ENCODE measurements at places on chromosomes 1 and 21. TPM values are rescaled to one million over a fixed set of nuclear protein-coding genes. Genes with fewer than 3 reads are reported as not detected.

DNA sequence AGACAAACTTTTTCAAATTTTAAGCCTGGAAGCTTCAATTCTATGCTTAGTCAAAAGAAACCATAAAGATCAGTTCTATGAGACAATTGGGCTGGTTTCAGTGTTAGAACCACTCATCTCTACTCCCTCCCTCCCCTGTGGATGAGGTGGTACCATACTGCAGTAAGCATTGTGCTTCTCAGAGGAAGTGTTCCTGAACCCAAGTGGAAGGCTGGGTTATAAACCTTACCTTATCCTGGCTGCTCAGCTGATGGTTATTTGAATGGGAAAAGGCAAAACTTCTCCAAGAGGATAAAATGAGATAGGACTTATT is 34.1 kb upstream of the RGL1 start:
- DNase-seq = no peak
- H3K27me3 ChIP-seq = no peaks in the 10 kb centered on the region
- no peaks in the 10 kb centered on the region for H3K36me3 ChIP-seq
- no peaks in the 10 kb centered on the region for H3K4me1 ChIP-seq
- H3K27ac ChIP-seq = peak overlapping the region; percentile 80
- no peak overlapping the region for H3K4me3 ChIP-seq

Gene SPRR3
- 1.0 TPM for total RNA-seq

DNA sequence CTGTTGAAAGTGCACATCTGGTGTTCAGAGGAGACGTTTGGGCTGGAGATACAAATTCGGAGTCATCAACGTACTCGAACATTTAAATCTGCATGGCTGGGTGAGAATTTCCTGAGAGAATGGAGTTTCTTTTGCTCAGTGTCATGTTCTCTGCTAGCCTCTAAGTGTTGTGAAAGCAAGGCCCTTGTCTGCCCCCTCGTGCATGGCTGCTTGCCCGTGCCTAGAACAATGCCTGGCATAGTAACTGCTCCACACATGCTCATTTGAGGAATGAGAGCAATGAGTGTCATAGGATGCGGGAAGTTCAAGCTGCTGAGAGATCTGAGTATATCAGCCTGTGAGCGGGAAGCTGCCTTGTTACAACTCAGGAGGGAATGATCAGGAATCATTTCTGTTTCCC is 171.1 kb upstream of the CSF3R start:
- no peak for DNase-seq
- no peak overlapping the region for H3K27ac ChIP-seq
- H3K4me1 ChIP-seq = no peaks in the 10 kb centered on the region
- no peak overlapping the region for H3K4me3 ChIP-seq
- H3K36me3 ChIP-seq = no peaks in the 10 kb centered on the region
- no peaks in the 10 kb centered on the region for H3K27me3 ChIP-seq

Gene SLC2A5
- 0.70 TPM for total RNA-seq

GRCh38 chr1:52404975-52405338 is 555 bp downstream of the PRPF38A start:
- no peak for DNase-seq
- peaks cover 17% of the 10 kb centered on the region for H3K4me1 ChIP-seq

Gene MRPS15
- total RNA-seq = 77.0 TPM

Gene GIPC2
- 4.3 TPM for total RNA-seq

Gene IFNLR1
- total RNA-seq = 6.1 TPM

GRCh38 chr1:155247667-155248553 is 7.4 kb downstream of the ENTREP3 start:
- no peaks in the 10 kb centered on the region for H3K27me3 ChIP-seq
- peaks cover 6% of the 10 kb centered on the region for H3K4me1 ChIP-seq
- no peak overlapping the region for H3K4me3 ChIP-seq

DNA sequence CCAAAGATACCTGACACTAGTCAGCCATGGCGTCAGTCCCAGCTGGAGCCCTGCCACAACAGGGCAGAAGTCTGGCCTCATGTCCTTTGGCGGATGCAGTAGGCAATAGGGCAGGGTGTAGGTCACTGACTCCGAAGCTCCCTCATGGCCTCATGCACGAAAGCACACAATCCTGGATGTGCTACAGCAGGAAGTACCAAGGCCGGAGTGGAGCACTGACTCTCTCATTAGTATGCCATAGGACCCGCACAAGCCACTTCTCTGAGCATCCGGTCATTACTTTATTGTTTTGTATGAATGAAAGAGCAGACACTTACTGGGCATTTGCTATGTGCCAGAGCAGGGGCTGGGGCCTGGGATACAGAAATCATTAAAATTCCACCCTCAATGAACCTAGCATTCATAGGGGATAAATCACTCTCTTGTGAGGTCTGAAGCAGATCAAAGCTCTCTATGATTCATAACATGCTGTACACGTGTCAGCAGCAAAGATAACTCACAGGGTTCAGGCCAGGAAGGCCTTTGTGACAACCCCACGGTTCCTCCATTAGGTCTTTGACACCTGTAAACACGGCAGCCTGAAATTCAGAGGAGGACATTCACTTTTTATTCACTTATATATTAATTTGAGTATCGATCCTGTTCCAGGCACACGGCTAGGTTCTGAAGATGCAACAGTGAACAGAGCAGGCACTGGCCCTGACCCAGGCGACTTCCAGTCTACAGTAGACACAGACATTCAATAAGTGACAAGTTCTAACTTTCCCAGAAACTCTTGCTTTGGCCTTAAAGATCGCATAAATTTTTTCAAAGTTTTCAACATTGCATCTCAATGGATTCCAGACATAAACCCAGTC is 357.9 kb upstream of the USP24 start:
- DNase-seq = no peak
- no peak overlapping the region for H3K4me3 ChIP-seq
- H3K27me3 ChIP-seq = no peaks in the 10 kb centered on the region
- H3K27ac ChIP-seq = no peak overlapping the region
- no peaks in the 10 kb centered on the region for H3K4me1 ChIP-seq
- H3K36me3 ChIP-seq = no peaks in the 10 kb centered on the region

Gene MAP3K21
- total RNA-seq = 10.4 TPM

- DNase-seq = no peak
- no peaks in the 10 kb centered on the region for H3K36me3 ChIP-seq
- no peak overlapping the region for H3K27ac ChIP-seq
These were observed 43.1 kb downstream of the MROH9 start for GRCh38 chr1:170978371-170978910.

DNA sequence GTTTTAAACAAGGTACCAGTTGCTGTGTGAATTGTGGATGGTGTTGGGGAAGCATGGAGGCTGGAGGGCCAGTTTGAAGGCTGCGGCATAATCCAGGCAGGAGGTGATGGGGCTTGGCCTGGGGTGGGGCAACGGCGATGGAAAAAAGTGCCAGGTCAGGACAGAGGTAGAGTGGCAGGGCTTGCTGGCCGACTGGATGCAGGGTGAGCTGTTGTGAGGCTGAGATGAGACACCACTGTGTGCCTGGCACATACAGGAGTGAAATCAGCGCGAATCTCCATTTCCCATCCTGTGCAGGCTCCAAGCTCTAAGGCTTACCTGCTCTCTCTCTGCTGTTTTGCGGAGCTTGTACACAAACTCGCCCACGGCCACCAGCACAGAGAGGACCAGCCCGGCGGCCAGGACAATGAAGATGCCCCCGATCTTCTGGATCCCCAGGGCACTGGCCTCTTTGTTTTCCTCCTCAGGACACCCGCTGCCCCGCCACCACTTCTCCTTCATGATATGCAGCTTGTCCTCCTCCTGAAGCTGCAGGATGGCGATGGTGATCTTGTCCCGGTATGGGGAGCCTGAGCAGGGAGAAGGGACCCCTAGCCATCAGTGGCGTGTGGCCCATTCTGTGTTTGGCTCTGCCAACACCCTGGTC is 229.5 kb downstream of the GRIK3 start:
- H3K36me3 ChIP-seq = no peaks in the 10 kb centered on the region
- no peaks in the 10 kb centered on the region for H3K27me3 ChIP-seq
- no peak for DNase-seq
- H3K4me3 ChIP-seq = no peak overlapping the region

- H3K27me3 ChIP-seq = no peaks in the 10 kb centered on the region
- no peaks in the 10 kb centered on the region for H3K36me3 ChIP-seq
- no peak overlapping the region for H3K4me3 ChIP-seq
- no peak overlapping the region for H3K27ac ChIP-seq
- DNase-seq = no peak
- no peaks in the 10 kb centered on the region for H3K4me1 ChIP-seq
These were observed 502.3 kb downstream of the NUF2 start for GRCh38 chr1:163824006-163824405.

DNA sequence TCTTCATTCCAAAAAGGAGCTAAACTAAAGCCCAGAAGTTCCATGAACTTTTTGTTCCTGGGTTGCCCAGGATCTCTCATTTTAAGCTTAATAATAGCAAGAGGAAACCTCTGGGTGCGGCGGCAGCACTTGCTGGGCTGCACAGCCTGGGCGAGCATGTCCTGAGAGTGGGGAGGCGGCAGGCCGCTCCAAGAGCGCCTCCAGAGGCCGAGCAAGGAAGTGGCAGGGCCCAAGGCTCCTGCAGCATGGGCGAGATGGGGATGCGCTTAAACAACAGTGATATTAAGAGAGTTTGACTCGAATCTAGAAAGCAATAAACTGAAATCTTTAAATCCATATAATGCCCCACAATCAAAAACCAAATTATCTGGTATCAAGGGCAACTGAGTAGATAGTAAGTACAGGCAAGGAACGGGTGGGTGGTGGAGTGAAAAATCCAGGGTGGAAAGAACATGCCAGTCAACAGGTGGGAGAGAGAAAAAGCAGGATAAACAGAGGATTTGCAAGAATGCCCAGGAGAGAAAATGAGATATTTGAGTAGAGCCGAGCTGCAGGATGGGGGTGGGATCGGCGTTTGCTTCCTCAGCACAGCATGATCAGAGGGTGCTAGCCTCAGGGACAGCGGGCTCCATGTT is 14.1 kb upstream of the TNR start:
- H3K4me1 ChIP-seq = no peaks in the 10 kb centered on the region
- H3K4me3 ChIP-seq = no peak overlapping the region
- no peak overlapping the region for H3K27ac ChIP-seq

Gene CTSK
- total RNA-seq = 3.2 TPM

Gene CELA3B
- total RNA-seq = not detected

GRCh38 chr1:26910343-26911160 is 3.2 kb downstream of the NR0B2 start:
- DNase-seq = no peak
- peak overlapping the region; percentile 22 for H3K27ac ChIP-seq
- no peaks in the 10 kb centered on the region for H3K27me3 ChIP-seq
- H3K36me3 ChIP-seq = no peaks in the 10 kb centered on the region

Gene DNASE2B
- total RNA-seq = not detected

GRCh38 chr21:28106370-28106890 is 886.2 kb downstream of the LTN1 start:
- H3K36me3 ChIP-seq = no peaks in the 10 kb centered on the region
- H3K4me3 ChIP-seq = no peak overlapping the region
- no peak overlapping the region for H3K27ac ChIP-seq
- H3K4me1 ChIP-seq = peaks cover 12% of the 10 kb centered on the region

- DNase-seq = no peak
- no peak overlapping the region for H3K4me3 ChIP-seq
- 0 out of 2 replicates have a peak, but pooled peaks cover 6% of the 10 kb centered on the region for H3K4me1 ChIP-seq
- no peaks in the 10 kb centered on the region for H3K36me3 ChIP-seq
These were observed 853.5 kb upstream of the ADAMTS5 start for GRCh38 chr21:27820342-27820741.

Gene TSEN15
- total RNA-seq = 71.4 TPM

DNA sequence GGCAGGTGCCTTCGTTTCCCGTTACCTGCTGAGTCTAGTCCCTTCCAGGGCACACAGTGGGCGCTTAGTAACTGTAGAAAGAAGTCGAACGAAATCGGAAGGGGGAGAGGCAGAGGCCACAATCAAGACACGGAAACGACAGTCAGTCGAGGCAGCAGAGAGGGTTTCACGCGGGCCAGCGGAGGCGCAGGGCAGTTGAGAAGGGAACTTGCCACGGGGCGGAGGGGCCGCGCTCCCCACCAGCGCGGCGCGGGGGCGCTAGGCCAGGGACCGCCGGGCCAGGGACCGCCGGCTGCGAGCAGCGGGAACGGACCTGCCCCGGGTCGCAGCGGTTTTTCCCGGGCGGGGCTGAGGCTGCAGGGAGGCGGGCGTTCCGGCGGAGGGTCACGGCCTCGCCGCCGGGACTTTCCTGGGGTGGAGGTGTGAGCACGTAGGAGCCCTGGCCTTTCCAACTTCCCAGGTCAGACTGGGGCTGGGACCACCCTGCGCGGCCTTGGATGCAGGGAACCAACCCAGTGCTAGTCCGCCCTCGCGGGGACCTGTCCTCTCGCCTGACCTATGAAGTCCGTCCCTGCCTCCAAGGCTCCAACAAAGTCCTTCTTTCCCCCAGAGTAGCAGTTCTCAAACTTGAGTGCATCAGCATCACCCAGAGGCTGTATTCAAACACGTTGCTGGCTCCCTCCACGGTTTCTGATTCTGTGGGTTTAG is 150.1 kb upstream of the FGGY start:
- H3K4me1 ChIP-seq = peaks cover 20% of the 10 kb centered on the region
- H3K27me3 ChIP-seq = no peaks in the 10 kb centered on the region
- H3K4me3 ChIP-seq = peak overlapping the region; percentile 7
- no peaks in the 10 kb centered on the region for H3K36me3 ChIP-seq

GRCh38 chr21:46205166-46205565 is 20.9 kb upstream of the SPATC1L start:
- DNase-seq = no peak
- H3K27ac ChIP-seq = no peak overlapping the region
- H3K4me3 ChIP-seq = no peak overlapping the region
- no peaks in the 10 kb centered on the region for H3K36me3 ChIP-seq

- no peak overlapping the region for H3K4me3 ChIP-seq
- no peaks in the 10 kb centered on the region for H3K36me3 ChIP-seq
- H3K27ac ChIP-seq = no peak overlapping the region
- peaks cover 11% of the 10 kb centered on the region for H3K4me1 ChIP-seq
- DNase-seq = no peak
These were observed 24.9 kb downstream of the PCAT6 start for GRCh38 chr1:202835548-202836072.

DNA sequence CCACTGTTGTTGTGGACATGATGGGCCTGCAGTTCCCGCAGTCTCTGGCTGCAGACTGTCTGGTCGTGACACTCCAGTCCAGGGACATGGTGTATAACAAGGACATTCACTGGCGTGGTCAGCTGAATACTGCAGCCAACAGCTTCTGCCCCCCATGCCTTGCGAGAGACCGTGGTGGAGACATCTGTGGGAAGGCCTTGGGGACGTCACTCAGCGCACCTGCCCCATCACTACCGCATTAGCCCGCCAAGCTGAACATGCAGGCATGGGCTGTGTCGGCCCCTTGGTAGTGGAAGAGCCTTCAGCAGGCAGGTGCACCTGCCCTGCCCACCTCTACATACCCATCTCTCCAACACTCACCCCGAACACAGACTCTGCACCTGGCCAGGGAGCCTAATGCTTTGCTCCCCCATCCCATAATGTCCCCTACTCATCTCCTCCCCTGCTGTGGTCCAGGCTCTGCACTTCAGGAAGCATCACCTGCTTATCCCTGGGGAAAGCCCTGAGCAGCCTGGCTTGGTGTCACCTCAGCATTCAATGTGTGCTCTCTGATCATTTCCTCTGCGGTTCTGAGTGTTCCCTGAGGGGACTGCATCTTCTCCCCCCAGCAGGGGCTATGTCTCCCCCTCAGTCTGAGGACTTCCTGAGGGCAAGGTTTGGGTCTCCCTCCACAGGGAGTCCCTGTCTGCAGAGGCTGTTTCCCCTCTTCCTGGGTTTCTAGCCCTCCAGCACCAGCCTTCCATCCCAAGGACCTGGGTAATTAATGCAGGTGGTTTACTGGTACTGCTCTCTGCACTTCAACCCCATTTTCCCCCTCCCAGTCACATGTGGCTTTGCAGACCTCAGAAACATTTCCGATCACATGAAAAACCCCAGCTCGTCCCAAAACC is 3.2 kb downstream of the PGLYRP4 start:
- DNase-seq = no peak
- H3K4me3 ChIP-seq = no peak overlapping the region
- H3K27ac ChIP-seq = no peak overlapping the region
- H3K36me3 ChIP-seq = no peaks in the 10 kb centered on the region
- peaks cover 22% of the 10 kb centered on the region for H3K4me1 ChIP-seq
- no peaks in the 10 kb centered on the region for H3K27me3 ChIP-seq

Gene NR1I3
- not detected for total RNA-seq

Gene TEDDM1
- total RNA-seq = not detected

Gene MFSD2A
- 2.2 TPM for total RNA-seq

Gene EFNA1
- 42.5 TPM for total RNA-seq

Data from Caco-2 (cell line).